ENCODE measurements at places on chromosomes 2 and 18. TPM values are rescaled to one million over a fixed set of nuclear protein-coding genes. Genes with fewer than 3 reads are reported as not detected.

Gene PCARE
- not detected for total RNA-seq

Gene VAMP8
- total RNA-seq: 69.9 TPM

Gene SALL3
- not detected for total RNA-seq

Gene UPP2
- total RNA-seq: 0.91 TPM

Gene IL36A
- not detected for total RNA-seq

Gene PGAP1
- 2.6 TPM for total RNA-seq
